ENCODE measurements at places on chromosomes 7 and 10.

GRCh38 chr7:100472854-100473499 lies 6.0 kb downstream of the TSC22D4 start:
- peak; percentile 95 for DNase-seq

- DNase-seq = peak; percentile 47
Observed at GRCh38 chr7:92835851-92836488, 403 bp downstream of the CDK6 start.

DNA sequence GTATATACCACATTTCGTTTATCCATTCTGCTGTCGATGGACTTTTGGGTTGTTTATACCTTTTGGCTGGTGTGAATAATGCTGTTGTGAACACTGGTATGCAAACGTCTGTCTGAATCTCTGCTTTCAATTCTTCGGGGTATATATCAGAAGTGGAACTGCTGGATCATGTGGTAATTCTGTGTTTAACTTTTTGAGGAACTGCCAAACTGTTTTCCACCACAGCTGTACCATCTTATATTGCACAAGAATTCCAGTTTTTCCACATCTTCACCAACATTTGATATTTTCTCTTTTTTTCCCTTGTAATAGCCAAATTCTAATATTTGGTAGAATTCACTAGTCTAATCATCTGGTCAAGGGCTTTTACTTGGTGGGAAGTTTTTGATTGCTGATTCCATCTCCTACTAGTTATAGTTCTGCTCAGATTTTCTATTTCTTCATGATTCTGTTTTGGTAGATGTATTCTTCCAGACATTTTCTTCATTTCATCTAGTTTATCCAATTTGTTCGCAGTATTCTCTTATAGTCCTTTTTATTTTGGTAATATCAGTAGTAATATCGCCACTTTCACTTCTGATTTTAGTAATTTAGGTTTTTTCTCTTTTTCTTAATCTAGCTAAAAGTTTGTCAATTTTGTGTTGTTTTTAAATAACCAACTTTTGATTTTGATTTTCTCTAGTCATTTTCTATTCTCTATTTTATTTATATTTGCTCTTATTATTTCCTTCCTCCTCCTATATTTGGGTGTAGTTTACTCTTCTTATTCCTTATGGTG lies 271.2 kb downstream of the ZEB1 start:
- no peak for DNase-seq

GRCh38 chr7:3159445-3159844 lies 115.8 kb upstream of the CARD11 start:
- no peak for DNase-seq

DNA sequence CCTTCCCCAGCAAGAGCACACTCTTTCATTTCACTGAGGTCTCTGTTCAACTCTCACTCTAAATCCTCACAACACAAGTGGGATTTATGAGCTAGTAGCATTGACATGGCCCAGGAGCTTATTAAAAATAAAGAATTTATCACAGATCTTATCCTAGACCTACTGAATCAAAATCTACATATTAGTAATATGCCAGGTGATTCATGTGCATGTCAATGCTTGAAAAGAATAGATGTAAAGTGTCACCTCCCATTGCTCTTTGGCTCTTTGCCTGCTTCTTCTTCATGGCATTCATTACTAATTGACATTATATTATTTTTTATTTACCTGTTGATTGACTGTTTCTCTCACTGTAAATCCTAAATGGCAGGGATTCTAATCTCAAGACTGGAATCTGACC lies 459.2 kb upstream of the LRRTM3 start:
- DNase-seq = no peak

DNA sequence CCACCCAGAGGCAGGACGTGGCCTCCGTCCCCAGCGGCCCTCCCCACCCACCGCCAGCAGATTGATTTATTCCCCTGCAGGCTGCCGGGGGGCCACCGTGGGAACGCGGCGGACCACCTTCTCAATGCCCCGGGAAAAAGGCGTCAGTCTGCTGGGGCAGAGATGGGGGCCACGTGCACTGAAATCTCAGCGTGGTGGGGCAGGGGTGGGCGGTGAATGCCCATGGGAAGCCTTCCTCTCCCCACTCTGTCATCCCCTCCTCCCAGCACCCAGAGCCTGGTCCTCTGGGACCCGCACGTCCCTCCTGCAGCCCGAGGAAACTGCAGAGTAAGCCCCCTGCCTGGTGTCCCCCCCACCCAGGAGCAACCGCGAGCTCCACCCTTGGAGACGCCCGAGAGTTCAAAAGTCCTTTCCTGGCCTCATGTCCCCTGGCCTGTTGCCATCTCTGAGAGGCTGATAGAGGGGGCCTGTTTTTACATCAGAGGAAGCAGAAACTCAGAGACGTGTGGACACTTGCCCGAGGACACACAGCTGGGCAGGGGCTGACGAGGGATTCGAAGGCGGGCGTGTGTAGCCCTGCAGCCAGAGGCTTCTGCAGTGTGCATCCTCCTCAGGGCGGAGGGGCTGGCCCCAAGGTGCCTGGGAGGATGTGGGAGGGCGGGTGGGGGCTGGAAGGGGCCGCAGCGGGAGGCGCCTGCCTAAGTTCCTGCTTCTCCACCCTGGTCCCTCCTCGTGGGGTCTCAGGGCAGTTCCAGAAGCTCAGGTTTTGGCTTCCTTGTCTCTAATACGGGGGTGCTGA lies 21.8 kb downstream of the UNCX start:
- peak; percentile 85 for DNase-seq

GRCh38 chr7:40299097-40299496 lies 164.3 kb downstream of the SUGCT start:
- DNase-seq = peak; percentile 30

GRCh38 chr7:129640400-129640799 lies 28.9 kb downstream of the NRF1 start:
- DNase-seq = no peak

DNA sequence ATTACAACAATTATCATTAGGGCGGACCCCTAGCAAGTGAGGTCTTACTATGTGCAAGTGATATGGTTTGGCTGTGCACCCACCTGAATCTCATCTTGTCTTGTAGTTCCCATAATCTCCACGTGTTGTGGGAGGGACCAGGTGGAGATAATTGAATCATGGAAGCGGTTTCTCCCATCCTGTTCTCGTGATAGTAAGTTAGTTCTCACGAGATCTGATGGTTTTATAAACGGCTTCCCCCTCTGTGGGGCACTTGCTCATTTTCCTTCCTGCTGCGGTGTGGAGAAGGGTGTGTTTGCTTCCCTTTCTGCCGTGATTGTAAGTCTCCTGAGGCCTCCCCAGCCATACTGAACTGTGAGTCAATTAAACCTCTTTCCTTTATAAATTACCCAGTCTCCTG lies 96.1 kb upstream of the CDK6 start:
- peak; percentile 25 for DNase-seq

GRCh38 chr10:117443686-117444041 lies 68.4 kb upstream of the PDZD8 start:
- DNase-seq = no peak

- no peak for DNase-seq
Observed at GRCh38 chr10:117352724-117353123, 22.5 kb downstream of the PDZD8 start.

GRCh38 chr10:89302625-89303024 lies 779 bp downstream of the IFIT2 start:
- DNase-seq = peak; percentile 11

- no peak for DNase-seq
Observed at GRCh38 chr7:141558544-141559183, 7.5 kb downstream of the AGK start.

- DNase-seq = peak; percentile 66
Observed at GRCh38 chr10:124917428-124918190, 24.3 kb upstream of the ZRANB1 start.
